ENCODE measurements at places on chromosomes 3 and 15.

DNA sequence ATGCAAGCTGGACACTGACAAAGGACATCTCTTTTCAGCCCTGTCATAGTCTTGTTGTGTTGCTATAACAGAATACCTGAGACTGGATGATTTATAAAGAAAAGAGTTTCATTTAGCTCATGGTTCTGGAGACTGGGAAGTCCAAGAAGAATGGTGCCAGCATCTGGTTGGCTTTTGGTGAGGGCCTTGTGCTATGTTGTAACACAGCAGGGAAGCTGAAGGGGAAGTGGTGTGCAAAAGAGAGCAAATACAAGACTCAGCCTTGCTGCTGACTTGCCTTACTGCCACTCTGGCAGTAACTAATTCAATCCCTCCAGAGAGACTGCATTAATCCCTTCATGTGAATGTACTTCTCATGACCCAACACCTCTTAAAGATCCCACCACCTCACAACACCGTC is 356.3 kb upstream of the PROK2 start:
- no peak for DNase-seq

DNA sequence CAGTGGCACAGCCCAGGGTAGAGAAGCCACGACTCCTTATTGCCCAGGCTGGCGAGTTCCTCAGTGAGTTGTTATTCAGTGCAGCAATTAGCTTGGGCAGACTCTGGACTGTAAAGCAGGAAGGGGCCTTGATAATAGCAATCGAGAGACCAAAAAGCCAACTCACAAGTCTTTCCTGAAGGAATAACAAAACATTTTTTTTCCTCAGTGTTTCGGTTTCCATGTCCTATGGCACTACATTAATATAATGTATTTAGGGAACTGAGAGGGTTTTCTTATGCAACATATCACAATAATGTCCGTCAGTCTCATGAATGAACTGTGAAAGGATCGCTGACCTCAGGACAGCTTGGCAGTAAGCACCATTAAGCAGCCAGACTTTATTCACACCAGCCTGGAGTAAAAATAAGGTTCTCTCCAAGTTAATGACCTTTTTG is 248.9 kb upstream of the TBL1XR1 start:
- DNase-seq: no peak

- DNase-seq: no peak
Observed at GRCh38 chr15:89143503-89144162, 55.4 kb downstream of the ABHD2 start.

GRCh38 chr3:194536871-194537637 is 50.3 kb upstream of the ATP13A3 start:
- DNase-seq: no peak

GRCh38 chr3:153980252-153980590 is 141.0 kb upstream of the ARHGEF26 start:
- no peak for DNase-seq

DNA sequence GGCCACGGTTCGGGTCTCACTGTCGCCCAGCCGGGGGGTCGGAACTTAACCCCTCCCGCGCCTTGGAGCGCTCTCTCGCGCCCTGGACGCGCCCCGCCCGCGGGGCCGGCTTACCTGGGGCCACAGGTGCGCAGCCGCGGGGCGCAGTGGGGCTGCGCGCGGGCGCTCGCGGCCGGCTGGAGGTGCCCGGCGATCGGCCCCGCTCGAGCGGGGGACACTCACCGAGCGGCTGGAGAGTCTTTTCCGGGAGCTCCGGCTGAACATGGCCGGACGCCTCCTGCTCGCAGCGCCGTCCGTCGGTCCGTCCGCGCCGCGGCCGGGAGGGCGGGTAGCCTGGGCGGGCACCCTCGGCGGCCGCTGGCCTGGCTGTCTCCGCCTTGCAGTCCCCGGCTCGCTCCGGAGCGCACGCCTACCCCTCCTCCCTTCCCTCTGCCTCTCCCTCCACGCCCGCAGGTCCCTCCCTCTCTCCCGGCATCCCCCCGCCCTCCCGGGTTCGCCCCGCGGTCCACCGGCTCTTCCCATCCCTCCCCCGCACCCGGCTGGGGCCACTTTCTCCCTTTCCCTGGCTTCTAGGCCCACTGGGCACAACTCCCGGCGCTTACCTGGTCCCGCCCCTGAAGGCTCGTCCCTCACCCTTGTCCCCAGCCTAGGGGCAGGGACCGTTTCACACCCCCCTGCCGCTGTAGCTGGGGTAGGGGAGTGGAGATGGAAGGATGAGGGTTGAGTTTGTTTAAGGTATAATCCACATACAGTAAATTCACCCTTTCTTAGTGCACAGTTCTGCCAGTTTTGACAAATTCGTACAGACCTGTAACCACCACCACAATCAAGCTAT is 220.1 kb upstream of the PRICKLE2 start:
- no peak for DNase-seq

GRCh38 chr3:136949146-136949545 is 8.6 kb upstream of the IL20RB start:
- no peak for DNase-seq

DNA sequence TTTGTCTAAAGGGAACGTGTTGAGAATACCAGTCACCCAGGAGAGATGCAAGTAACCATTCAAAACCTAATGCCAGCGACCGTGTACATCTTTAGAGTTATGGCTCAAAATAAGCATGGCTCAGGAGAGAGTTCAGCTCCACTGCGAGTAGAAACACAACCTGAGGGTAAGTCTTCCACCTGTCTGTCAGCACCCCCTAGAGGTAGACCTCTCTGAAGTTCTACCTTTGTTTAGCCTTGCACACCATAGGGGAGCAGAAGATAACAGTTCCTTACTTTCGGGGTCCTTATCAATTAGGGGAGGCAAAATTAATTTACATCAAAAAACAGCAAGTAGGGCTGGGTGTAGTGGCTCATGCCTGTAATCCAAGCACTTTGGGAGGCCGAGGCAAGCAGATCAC is 124.4 kb downstream of the HCN4 start:
- DNase-seq: no peak

GRCh38 chr3:71647751-71648150 is 64.2 kb upstream of the FOXP1 start:
- DNase-seq: no peak

DNA sequence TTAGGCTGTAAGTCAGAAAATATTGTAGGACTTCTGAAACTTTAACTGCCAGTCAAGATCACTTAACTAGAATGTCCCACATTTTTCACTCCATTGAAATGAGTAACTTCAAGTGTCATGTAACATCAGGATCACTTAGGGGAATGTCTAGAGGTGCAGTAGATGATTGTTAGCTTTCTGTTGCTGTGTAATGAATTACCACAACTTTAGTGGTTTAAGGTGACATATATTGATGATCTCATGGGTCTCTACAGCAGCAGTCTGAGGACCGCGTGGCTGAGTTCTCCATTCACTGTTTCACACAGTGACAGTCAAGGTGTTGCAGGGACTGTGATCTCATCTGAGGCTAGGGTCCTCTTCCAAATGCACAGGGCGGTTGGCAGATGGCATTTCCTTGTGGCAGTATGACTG is 82.7 kb downstream of the SLC25A26 start:
- DNase-seq: peak; percentile 21

DNA sequence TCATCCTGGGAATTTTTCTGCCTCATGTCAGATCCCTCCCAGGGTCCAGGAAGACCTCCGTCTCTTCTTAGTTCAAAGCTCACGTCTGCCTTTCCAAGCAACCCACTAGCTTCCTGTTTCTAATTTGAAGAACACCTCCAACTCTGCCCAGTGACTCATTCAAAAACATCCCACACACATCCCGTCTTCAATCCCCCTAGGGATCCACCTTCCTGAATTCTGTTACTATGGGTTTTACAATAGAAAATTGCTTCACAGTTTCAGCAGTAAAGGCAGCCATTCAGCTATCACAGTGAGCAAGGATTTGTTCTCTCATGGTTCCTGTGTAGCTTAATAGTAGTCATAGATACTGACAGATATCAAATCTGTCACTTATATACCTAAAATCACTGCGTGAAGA is 308.3 kb upstream of the CCDC54 start:
- DNase-seq: no peak

DNA sequence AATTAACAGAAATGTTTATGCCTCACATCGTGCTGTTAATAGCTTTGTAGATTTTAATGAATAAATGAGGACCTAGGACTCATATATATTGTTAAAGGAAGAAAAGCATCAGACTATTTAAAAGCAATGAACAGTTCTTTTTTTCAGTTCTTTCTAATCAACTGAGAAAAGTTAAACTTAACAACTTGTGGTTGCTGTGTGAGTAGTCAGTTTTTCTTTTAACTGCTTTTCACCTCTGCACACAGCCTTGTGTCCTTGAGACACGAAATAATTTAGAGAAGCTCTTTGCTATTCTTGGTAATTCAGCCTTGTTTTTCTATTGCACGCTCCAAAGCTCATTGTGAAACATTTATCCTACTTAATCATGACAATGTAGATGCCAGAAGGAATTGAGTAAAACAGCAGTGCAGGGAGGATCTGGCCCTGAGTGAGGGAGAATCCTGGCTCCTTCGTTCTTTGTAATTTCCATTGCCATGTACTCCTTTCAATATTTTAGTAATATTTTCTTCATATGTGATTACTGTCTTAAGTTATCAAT is 499.0 kb downstream of the PYDC2 start:
- no peak for DNase-seq

- DNase-seq: no peak
Observed at GRCh38 chr3:6524479-6524878, 336.4 kb upstream of the GRM7 start.

- DNase-seq: no peak
Observed at GRCh38 chr3:170522201-170522600, 63.7 kb downstream of the SLC7A14 start.

GRCh38 chr3:44511238-44511566 is 33.7 kb upstream of the ZNF445 start:
- no peak for DNase-seq

- no peak for DNase-seq
Observed at GRCh38 chr15:47721676-47722075, 4.4 kb downstream of the SEMA6D start.

GRCh38 chr15:29331669-29332068 is 62.0 kb upstream of the NSMCE3 start:
- no peak for DNase-seq

GRCh38 chr3:36393563-36393962 is 13.3 kb downstream of the STAC start:
- DNase-seq: no peak

DNA sequence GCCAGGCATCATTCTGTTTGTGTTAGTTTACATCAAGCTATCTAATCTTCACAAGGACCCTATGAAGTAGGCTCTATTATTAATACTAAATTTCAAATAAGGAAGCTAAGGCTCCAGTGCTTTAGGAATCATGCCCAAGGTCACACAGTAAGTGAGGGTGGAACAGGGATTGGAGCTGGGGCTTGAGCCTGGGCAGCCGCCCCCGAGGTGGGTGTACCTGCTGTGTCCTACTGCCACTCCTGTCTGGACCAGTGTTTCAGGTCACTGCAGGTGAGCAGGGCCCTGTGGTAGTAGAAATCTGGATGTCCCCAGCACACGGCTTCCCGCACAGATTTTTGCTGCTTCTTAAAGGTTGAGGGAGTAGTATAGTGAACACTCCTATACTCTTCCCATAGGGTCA is 6.5 kb downstream of the KLF13 start:
- no peak for DNase-seq

GRCh38 chr15:58762731-58763130 is 8.4 kb upstream of the MINDY2 start:
- no peak for DNase-seq

- DNase-seq: no peak
Observed at GRCh38 chr3:188151438-188151837, 2.5 kb upstream of the LPP start.

DNA sequence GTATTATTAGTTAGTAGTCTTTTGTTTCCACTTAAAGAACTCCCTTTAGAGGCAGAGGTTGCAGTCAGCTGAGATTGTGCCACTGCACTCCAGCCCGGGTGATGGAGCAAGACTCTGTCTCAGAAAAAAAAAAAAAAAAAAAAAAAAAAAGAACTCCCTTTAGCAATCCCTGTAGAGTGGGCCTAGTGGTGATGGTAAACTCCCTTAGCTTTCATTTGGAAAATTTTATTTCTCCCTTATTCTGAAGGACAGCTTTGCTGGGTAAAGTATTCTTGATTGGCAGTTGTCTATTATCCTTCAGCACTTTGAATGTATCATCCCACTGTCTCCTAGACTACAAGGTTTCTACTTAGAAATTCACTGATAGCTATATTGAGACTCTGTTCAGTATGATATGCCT is 46.0 kb downstream of the RPL39L start:
- DNase-seq: no peak

- no peak for DNase-seq
Observed at GRCh38 chr15:81865850-81866537, 179.8 kb downstream of the MEX3B start.

GRCh38 chr15:25406261-25406660 is 32.6 kb downstream of the UBE3A start:
- no peak for DNase-seq

DNA sequence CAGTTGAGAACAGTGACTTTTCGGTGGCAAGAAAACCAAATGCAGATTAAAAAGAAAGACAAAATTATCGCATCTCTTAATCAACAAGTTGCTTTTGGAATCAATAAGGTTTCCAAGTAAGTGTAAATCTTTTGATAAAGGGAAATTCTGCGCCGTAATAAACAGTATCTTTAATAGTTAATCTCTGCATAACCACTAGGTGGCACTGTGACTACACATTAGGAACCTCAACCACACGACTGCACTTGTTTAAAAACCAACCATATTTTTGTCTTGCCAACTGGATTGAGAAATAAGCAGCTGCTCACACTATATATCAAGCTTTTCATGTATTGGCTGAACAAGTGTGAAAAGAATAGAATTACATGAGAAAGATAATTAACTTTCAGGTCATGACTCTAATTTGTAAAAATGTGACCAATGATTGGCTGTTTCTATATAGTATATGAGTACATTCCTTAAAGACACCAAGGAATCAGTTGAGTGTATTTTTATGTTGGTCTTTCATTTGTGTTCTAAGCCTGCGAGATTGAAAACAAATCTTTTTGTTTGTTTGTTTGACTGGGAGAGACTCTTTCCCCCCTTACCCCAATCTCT is 72.7 kb downstream of the DZIP3 start:
- peak; percentile 10 for DNase-seq

DNA sequence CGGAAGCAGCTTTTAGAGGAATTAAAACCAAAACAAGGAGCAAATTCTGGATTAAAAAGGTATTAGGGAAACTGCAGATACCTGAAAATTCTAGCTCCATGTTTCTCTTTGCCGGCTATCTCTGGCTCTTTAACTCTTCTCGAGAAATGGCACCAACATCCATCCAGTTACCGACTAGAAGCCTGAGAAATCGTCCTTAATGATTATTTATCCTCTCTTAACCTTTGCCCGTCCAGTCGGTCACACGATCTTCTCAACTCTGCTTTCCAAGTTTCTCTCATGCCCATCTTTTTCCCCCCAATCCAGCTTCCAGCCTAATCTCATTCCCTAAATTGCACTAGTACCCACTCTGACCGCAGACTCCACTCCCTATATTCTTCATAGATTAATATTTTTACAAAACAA is 596 bp upstream of the SGO1 start:
- DNase-seq: no peak

DNA sequence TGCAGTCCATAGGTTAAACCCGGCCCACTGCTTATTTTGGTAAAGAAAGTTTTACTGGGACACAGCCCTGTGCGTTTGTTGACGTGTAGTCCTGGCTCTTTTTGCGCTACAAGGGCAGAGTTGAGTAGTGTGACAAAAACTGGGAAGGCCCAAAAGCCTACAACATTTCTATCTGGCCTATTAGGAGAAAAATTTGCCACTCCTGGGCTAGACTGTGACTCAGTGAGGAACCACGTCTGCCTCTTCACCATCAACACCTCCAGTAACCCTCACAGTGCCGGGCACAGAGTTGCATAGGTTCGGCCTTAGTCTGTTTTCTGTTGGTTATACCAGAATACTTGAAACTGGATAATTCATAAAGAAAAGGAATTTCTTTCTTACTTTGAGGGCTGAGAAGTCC is 110.3 kb downstream of the TOP2B start:
- no peak for DNase-seq

GRCh38 chr3:42098171-42098570 is 7.0 kb downstream of the TRAK1 start:
- DNase-seq: no peak
